SW 1271 (cell line): ENCODE measurements at places on chromosomes 2 and 18.

DNA sequence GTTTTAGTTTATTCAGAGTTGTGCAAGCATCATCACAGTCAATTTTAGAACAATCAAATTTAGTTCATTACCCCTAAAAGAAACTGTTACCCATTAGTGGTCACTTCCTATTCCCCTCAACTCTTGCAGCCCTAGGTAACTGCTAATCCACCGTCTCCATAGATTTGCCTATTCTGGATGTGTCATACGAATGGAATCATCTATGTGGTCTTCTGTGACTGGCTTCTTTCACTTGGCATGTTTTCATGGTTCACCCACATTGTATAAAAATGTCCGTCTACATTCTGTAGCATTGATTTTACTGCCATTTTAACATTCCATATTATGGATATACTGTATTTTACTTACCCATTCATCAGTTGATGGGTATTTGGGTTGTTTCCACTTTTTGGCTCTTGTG lies 5.3 kb upstream of the CEP68 start:
- DNase-seq: no peak

GRCh38 chr2:98909317-98910211 lies 26.5 kb downstream of the CRACDL start:
- no peak for DNase-seq

DNA sequence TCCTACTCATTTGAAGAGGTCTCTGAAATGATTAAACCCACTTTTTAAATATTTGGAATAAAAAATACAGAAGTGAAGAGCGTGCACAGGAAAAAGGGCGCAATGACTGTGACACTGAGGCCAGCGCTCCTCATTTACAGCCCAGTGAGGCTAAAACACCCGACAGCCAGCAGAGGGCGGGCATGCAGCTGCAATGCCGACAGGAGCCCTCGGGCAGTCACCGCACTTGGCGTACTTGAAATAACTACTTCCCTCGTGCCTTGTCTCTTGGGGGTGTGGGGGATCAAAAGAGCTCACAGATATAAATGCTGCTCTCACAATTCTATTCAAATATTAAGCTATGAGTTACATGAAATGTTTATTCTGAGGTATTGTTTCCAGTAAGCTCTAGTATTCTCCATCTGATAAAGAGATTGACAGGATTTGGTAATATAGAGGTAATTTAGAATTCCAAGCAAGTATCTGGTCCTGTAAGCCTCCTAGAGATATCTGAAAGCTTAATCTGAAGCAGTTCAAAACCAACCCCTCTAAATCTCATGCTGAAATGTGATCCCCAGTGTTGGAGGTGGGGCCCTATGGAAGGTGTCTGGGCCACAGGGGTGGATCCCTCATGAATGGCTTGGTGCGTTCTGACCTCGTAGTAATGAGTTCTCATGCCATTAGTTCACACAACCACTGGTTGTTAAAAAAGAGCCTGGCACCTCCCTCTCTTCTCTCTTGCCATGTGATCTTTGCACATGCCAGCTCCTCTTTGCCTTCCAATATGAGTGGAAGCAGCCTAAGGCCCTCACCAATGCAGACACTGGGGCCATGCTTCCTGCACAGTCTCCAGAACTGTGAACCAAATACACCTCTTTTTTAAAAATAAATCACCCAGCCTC lies 93.6 kb downstream of the ZAP70 start:
- peak; percentile 9 for DNase-seq

DNA sequence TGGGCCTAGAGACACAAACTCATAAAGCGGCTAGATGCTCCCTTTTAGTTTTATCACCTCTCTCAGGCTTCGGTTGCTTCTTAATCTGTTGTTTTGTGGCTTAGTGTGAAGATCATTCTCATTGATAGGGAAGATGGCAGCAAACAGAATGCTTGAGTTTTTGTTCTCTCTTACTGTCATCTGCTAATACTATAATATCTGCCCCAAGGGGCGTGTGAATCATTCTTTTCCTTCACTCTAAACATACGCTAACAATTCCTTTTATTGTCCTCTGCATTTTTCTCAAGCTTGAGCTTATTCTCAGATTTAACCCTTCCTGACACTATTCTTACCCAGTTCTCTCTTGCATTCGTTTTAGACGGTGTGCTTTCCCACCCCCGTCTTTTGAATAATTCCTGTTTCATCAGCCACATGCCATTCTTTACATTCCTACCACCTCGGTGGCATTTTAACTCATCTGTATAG lies 323.9 kb upstream of the NRP2 start:
- no peak for DNase-seq

GRCh38 chr2:8168022-8168717 lies 513.7 kb upstream of the ID2 start:
- no peak for DNase-seq

GRCh38 chr2:219434718-219435525 lies at the start of gene SPEG:
TSS of gene SPEG (plus strand) at chr2:219434843. CDS start at chr2:219434978, 135 bp downstream.
- no peak for DNase-seq

- no peak for DNase-seq
Measured at GRCh38 chr2:29223851-29224692, 108.9 kb downstream of the CLIP4 start.
